ENCODE measurements at places on chromosomes 1 and 21. TPM values are rescaled to one million over a fixed set of nuclear protein-coding genes. Genes with fewer than 3 reads are reported as not detected.

GRCh38 chr1:110138956-110139355, 11.3 kb upstream of the SLC6A17 start:
- no peak for DNase-seq

DNA sequence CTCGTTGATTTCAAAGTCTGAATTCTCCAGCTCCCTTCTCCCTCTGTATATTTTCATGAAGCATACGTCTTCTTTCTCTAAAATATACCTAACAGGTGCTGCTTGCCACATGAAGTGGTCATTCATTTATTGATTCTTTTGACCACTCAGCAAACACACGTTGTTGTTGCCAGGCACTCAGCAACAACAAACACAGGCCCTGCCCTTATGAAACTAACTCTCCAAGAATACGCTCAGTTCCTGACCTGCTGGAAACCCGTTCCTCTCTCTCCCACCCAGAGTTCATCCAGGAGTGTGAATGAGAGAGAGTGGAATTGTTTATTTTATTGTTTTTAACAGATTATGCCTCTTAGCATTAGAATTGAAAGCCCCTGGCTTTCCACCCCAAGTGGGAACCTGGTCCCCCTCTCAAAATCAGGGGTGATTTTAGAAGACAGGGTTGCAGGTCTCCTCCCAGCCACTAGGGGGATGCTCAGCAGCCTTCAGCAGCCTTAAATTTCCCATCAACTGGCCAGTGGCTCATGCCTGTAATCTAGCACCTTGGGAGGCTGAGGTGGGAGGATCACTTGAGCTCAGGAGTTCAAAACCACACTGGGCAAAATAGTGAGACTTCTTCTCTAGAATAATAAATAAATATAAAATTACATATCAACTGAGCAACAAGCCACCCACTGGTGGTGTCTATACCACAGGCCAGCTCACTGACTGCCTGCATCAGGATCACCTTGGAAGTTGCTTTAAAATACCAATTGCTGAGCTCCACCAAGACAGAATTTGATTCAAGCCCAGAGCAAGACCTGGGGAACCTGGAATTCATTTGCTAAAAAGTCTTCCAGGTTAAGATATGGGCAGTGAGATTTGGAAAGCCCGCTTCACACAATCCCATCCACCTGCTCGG, 181.0 kb upstream of the KLHDC7A start:
- DNase-seq, result no peak

DNA sequence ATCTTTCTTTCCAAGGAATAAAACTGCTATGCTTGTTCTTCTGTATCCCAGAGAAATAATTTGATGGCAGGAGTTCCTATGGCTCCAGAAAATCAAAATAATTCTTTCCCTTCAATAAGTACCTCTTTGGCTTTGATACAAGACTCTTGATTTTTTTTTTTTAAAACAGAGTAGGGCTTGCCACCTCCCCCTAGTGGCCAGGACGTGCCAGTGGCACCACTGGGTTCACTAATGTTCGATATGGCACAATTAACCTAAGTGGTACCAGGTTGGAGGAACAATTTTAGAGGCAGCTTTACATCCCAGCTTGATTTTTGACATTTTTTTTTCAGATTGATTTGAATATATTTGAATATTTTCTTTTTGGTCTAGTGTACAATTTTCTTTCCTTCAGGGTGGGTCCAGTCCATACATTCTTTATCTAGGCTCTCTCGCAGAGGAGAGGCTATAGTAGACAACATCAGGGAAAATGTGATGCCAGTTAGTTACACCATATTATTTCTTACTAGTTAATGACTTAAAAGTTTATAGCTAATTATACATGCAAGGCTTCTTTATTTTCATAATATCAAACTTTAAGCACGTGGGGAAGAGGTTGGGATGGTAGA, 330.9 kb downstream of the S1PR1 start:
- peak; percentile 11 for DNase-seq

DNA sequence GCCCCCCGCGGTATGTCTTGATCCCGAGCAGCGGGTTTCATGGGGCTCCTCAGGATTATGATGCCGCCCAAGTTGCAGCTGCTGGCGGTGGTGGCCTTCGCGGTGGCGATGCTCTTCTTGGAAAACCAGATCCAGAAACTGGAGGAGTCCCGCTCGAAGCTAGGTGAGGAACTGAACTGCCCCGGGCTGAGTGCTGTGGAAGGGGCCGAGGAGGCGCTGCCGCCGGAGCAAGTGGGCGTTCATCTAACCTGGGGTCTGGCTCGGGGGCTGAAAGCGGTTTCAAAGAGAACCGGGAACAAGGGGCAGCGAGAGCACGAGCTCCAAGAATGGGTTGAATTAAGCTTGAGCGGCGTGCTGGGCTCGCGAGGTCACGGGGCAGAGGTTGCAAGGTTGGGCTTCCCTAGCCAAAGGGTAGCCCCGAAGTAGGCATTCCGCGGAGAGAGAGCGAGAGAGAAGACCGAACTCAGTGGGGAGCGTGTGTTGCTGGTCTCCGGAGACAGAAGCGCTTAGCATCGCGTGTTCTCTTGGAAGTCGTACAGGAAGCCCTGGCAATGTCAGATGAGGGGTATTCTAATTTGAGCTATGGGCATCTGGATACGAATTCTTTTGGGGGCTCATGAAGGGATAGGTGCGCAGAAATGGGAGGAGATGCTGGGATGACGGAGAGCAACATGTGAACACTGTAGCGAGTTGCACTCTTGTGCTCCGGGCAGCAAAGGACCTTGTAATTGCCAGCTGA, 732 bp downstream of the HS2ST1 start:
- DNase-seq, result peak; percentile 77

- no peak for DNase-seq
These were observed 20.4 kb upstream of the SLC2A1 start for GRCh38 chr1:42979036-42979430.

The OPRD1 gene
- not detected for total RNA-seq

The HENMT1 gene
- not detected for total RNA-seq

The BEND5 gene
- not detected for total RNA-seq

Measured in G401 (cell line).